Bladder microvascular endothelial cell (primary cell): ENCODE measurements at places on chromosomes 2 and 18. TPM values are rescaled to one million over a fixed set of nuclear protein-coding genes. Genes with fewer than 3 reads are reported as not detected.

The EPG5 gene
- 10.2 and 36.0 TPM in 2 replicates for total RNA-seq

The FIGN gene
- total RNA-seq: under 0.01 and 0.31 TPM in 2 replicates

The FSHR gene
- total RNA-seq: not detected in 2 replicates

The CBLN2 gene
- not detected in 2 replicates for total RNA-seq

The PIEZO2 gene
- total RNA-seq: 0.49 and 270 TPM in 2 replicates

The C2orf80 gene
- total RNA-seq: not detected in 2 replicates

The ALLC gene
- total RNA-seq: not detected in 2 replicates
